ENCODE measurements at places on chromosomes 7 and 10.

- no peak for DNase-seq
Observed at GRCh38 chr10:1731592-1731991, 5.7 kb downstream of the ADARB2 start.

DNA sequence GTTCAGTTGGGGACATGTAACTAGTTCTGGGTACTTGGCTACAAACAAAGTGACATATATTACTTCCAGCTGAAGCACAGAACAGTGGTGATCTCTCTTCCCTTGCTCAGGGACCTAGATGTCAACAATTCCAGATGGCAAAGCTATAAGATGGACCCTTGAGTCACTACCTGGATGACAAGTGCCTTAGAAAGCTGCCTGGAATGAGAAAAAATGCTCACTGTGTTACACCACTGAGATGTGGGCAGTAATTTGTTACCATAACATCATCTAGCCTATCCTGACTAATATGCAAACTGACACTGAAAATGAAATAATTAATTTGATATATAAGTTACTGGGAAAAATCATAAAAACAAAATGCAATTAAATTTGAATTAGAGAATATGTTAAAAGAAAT, 16.4 kb upstream of the CTTNBP2 start:
- DNase-seq, result no peak

GRCh38 chr7:141158561-141158960, 84.7 kb downstream of the TMEM178B start:
- no peak for DNase-seq

DNA sequence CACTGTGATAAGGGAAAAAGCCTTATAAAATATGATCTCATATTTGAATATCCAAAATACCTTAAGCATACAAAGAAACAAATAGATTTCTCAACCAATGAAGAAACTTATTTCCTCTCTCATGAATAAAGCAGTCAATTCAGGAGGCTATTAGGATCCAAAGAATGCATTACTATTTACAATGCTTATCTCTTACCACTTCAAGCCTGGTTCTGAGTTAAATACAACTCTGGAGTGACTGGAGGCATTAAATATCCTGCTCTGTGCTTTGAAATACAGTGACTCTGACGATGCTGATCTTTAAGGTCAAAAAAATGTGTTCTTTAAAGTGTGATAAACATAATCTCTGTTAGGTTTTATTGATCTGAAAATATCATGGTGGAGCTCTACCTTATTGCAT, 493.2 kb downstream of the ZWINT start:
- DNase-seq, result no peak

DNA sequence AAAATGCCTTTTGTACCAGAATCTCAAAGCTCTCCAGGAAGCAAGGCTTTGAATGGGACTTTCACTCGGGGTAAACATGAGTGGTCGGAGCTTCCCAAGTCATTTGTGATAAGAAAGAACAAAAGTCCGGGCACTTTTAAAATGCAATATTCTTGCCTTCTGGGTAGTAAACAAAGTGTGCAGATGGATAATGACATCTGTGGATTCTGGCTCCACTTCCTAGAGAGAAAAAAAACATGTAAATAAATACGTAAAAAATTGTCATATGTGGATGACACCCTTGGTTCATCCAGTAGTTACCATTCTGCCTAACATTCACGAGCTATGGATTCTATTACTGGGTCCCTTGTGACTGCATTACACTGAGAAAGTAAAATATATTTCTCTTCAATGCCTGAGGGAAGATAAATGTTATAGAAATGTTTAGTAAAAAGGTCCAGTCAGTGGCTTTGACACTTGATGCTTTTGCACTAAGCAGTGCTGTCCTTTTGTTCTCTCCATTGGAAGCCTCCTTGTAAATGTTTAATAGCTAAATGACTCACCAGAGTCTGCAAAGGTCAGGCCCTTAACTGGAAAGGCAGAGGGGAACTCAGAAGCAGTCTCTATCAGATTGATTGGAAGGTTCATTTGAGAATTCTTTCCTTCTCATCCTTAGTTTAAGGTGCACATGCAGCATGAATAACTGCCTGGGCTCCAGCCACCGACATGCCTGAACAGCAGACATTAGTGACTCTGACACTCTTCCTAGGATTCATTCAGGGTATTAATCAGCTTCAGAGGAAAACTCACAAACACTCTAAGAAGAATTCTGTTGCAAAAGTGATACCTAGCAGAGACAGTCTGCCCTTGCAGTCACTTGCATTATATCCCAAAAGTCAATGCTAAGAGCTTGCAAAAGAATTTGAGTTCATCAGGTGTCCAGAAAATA, 11.7 kb upstream of the EDRF1 start:
- DNase-seq, result no peak

GRCh38 chr10:24417053-24417452, 208.1 kb downstream of the KIAA1217 start:
- no peak for DNase-seq

- no peak for DNase-seq
Observed at GRCh38 chr10:51705774-51706173, 6.4 kb upstream of the CSTF2T start.

- DNase-seq, result no peak
Observed at GRCh38 chr10:55180357-55180756, 379.3 kb upstream of the PCDH15 start.

DNA sequence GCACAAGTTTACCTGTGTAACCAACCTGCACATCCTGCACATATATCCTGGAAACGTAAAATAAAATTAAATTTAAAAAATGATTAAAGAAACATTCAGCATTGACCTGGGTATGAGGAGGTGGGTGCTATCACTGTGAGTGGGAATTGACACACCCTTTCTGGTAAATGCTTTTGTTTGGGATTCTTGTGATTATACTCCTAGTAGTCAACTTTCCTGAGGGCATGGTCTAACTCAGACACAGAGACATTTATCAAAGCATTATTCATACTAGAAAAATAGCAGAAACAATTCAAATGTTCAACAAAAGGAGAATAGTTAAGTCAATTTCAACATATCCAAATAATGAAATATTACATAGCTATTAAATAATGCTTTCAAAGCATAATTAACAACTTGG, 44.2 kb downstream of the CNNM2 start:
- DNase-seq, result no peak
